ENCODE measurements at places on chromosomes 1 and 21.

DNA sequence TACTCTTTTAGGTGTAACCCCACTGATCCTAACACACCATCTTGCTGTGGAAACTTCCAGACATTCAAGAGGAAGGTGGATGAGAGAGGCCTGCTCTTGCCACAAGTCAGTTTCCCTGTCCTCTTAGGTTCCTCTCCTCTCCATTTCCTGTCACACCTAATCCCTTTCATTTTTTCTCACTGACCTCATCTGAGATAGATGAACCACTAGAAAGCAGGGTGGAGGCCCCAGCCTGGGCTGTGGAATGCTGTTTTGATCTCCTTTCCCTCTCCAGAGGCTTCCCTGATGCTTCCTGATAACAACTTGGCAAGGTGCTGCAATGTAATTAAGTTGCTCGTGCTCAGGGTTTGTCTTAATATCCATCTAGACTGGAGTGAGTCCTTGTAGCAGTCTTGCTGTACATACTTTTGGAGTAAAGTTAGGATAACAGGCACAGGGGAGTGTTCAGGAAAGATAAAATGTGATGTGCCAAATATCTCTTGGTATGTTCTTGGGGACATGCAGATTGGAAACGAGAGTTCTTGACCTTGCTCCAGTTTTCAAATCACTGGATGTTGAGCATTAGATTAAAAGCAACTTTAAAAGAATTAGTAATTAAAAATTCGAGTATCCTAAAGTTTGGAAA is 11.2 kb downstream of the LRRC42 start:
- DNase-seq, result no peak

- peak; percentile 91 for DNase-seq
Measured at GRCh38 chr1:155176544-155177071, 3.0 kb downstream of the TRIM46 start.

DNA sequence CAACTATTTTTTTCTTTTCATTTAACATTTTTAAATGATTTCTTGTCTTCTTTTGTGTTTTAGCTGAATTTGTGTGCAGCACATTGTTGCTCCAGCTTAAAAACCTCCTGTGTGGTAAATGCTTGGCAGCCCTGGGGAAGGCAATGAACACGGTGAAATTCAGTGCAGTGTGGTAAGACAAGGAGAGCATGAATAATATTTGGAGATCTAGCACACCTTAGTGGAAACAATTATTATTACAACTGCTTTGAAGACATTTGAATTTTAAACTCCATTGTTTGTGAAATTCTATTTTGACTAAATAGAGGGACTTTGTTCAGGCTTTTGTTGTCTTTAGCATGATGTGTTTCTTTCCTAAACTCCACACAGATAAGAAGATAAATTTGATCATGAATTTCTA is 242.6 kb upstream of the CXADR start:
- no peak for DNase-seq

DNA sequence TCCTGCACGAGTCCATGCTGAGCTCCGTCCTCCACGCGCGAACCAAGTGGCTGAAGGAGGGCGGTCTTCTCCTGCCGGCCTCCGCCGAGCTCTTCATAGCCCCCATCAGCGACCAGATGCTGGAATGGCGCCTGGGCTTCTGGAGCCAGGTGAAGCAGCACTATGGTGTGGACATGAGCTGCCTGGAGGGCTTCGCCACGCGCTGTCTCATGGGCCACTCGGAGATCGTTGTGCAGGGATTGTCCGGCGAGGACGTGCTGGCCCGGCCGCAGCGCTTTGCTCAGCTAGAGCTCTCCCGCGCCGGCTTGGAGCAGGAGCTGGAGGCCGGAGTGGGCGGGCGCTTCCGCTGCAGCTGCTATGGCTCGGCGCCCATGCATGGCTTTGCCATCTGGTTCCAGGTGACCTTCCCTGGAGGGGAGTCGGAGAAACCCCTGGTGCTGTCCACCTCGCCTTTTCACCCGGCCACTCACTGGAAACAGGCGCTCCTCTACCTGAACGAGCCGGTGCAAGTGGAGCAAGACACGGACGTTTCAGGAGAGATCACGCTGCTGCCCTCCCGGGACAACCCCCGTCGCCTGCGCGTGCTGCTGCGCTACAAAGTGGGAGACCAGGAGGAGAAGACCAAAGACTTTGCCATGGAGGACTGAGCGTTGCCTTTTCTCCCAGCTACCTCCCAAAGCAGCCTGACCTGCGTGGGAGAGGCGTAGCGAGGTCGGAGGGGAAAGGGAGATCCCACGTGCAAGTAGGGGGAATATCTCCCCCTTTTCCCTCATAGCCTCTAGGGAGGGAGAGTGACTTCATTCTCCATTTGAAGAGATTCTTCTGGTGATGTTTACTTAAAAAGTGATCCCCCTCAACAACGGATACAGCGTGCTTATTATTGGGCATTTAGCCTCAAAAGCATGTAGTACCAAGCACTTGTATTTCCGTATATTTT is 991 bp downstream of the PRMT6 start:
- peak; percentile 16 for DNase-seq

GRCh38 chr1:9112961-9113880 is 15.7 kb downstream of the GPR157 start:
- no peak for DNase-seq

DNA sequence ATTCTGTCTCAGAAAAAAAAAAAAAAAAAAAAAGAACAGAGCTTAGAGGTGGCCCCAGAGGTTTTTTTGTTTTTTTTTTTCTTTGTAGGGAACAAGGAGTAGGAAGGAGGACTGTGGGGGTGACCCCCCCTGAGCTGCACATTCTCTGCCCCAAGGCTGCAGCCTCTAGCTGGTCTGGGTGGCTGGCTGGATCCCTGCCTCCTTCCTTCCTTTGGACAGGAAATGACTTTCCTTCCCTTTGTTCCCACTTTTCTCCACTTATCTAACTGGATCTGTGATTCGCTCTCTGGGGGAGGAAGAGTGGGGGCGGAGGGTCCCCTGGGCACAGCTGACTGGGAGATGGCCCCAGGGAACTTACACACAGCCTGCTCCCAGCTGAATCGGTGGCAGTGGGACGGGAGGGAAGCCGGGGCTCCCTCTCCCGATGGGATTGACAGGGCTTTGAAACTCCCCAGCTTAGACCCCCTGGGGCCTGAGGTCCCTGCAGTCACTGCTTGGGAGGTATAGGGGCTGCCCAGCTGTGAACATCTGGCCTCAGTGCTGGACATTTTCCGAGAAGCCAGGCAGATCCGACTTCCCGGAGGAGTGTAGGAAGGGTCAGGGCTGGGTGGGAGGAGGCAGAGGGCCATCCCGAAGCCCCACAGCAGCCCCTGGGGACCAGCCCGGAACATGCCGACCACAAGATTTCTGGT is 2.1 kb downstream of the FBLIM1 start:
- no peak for DNase-seq

- no peak for DNase-seq
Measured at GRCh38 chr1:9770298-9770697, 53.5 kb downstream of the CLSTN1 start.

DNA sequence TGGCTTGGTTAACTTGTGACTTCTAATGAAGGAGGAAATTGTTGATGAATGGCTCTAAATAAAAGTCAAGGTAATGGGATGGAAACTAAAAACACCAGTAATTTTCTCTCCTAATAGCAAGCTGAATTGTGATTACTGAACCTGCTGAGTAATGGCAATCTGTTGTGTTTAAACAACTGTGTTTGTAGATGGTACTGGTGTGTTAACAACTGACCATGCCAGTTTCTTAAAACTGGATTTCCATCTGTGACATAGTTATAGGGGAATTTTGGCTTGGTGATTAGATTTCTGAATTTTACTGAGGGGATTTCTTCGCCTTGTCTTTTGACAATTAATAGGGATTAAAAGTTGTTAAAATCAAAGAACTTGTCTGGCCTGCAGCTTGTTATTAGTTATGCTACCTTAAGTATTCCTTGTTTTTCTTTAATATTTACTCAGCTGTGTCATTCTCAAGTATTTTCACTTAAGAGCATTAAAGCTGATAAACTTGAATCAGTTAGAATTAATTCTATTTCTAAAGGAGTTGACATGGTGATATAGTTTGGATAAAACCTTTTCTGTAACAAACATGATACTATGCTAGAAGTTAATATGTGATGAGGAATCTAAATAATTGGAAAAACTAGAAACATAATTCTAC is 7.9 kb upstream of the ERO1B start:
- no peak for DNase-seq

- DNase-seq, result no peak
Measured at GRCh38 chr1:195933835-195934234, 674.4 kb downstream of the KCNT2 start.

DNA sequence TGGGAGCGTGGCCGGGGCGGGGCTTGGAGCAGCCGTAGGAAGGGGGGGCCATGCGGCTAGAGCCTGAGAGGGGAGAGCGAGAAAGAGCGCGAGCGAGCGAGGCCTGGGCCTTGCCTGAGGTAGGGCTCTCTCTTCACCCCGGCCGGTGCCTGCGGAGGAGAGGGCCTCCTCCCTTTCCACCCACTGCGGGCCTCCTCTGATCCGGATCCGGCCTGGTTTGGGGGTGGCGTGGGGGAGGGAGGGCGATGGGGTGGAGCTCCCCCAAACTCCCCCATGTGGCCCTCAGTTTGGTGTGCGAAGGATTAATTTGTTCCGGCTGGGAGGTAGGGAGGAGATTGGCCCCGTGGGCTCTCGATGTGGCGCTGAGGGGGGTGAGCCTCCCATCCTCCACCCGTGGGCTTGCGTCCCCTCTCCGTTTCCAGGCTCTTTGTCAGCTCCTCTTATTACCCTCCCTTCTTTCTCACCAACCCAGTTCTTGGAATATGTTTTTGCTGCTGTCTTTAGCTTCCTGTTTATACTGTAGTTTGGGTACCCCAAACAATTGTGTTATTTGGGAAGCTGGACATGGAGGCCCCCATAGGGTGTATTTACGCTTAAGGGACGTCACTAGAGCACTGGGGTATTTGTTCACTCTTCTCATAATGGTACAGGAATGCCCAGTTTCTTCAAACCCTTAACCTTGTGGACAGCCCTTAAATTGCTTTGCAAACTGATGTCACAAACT is 685 bp downstream of the UBAP2L start:
- DNase-seq, result peak; percentile 32

DNA sequence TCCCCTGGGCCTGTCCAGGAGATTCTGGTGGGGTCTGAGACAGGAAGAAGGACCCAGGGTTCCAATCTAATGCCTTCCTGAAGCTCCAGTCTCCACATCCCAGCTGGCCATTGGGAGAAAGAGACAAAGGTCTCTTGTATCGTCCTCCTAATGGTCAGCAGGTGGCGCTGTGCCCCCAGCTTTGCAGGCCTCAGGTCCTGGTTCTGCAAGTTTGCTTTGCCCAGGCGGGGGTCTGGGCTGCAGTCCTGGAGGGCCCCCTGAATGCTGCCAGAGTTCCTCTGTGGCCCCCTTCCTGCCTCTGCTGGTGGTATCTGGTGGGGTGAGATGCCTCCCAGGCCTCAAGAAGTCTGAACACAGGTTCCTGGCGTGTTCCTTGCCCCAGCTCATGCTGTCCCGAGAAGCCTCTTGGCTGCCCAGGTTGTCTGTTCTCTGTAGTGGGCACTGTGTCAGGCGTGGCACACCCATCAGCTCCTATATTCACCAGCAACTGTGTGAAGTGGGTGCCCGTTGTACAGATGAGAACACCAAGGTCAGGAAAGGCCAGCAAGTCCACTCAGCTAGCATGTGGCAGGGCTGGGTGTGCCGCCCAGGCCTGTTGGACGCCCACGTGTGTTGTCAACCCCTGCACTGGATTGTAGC is 33.8 kb upstream of the CSF3R start:
- peak; percentile 73 for DNase-seq

DNA sequence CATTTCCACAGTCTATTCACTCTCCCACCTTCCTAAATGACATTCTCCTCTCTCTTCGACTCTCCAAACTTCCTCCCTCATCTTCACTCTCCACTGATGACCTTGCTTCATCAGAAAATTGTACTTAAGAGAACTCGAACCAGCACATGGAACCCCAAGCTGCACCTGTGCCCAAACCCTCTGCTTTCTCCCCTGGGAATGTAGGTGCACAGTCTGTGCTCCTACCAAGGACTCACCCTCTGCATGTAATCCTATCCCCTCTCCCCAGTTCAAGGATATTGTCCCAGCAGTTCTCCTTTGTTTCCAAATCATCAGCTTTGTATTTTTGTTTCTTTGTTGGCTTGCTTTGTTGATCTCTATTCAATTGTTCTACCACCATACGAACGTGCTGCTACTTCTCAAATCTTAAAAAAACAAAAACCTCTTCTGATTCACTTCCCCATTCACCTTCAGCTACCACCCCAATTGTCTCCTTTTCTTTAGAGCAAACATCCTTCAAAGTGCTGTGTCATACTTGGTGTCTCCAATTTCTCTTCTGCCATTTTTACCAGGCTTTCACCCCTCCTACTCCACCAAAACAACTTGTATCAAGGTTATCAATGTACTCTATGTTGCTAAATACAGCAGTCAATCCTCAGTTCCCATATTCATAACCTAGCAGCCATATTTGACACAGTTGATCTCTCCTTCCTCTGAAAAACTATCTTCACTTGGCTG is 26.8 kb downstream of the RAB3B start:
- DNase-seq, result no peak

DNA sequence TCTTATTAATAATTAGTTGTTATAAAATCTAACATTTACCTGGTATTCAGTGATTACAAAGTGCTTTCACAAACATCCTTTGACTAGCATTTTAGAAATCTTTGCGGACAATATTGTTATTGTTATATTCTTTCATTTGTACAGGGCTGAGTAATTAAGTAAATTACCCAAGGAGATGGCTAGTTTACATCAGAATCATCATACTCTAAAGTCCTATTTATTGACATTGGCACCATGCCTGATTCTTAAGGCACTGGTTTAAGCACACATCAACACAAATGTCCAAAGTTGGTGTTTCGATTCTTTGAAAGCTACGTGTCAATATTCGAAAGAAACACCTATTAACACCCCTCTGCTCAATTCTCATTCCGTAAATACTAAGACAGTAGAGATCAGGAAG is 424.6 kb upstream of the CHRM3 start:
- no peak for DNase-seq

GRCh38 chr1:51442616-51443015 is 76.5 kb downstream of the EPS15 start:
- no peak for DNase-seq

DNA sequence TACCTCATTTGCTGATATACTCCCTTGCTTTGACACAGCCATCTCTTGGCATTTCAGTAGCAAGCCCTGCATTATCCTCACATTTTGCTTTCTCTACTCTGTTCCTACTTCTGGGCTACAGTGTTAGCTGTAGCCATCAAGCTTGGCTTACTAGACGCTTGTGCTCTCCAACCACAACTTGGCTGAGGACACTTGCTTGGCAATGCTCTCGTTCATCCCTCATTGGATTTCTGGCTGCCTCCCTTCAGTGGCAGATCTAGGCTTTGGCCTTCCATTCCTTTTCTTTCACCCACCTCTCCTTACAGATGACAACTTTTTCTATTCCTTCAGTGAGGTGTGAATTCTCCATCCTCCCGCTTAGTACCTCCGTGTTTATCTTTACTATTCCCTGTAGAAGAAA is 428.7 kb upstream of the LRRC7 start:
- DNase-seq, result no peak

DNA sequence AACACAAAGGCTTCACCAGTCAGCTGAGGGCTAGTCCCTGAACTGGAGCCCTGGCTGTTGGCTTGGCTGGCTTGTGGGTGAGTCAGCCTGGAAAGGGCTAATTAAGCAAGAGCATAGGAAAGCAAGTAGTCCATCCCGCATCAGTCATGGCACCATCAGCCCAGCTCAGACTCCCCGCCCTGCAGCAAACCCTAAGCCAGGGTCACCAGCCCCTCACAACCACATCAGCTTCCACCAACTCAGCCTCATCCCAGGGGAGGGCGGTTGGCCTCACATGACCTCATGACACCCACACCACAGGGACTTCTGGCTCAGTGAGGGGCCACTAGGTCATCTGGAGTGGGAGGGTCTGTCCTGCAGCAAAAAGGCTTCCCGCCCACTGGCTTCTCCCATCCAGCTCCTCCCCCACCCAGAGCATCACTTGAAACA is 7.0 kb upstream of the SPATC1L start:
- no peak for DNase-seq

GRCh38 chr1:98003442-98003841 is 82.6 kb upstream of the DPYD start:
- no peak for DNase-seq
